ENCODE measurements at places on chromosomes 6 and 20.

GRCh38 chr20:3654326-3655130 is 8.7 kb downstream of the GFRA4 start:
- DNase-seq = no peak

DNA sequence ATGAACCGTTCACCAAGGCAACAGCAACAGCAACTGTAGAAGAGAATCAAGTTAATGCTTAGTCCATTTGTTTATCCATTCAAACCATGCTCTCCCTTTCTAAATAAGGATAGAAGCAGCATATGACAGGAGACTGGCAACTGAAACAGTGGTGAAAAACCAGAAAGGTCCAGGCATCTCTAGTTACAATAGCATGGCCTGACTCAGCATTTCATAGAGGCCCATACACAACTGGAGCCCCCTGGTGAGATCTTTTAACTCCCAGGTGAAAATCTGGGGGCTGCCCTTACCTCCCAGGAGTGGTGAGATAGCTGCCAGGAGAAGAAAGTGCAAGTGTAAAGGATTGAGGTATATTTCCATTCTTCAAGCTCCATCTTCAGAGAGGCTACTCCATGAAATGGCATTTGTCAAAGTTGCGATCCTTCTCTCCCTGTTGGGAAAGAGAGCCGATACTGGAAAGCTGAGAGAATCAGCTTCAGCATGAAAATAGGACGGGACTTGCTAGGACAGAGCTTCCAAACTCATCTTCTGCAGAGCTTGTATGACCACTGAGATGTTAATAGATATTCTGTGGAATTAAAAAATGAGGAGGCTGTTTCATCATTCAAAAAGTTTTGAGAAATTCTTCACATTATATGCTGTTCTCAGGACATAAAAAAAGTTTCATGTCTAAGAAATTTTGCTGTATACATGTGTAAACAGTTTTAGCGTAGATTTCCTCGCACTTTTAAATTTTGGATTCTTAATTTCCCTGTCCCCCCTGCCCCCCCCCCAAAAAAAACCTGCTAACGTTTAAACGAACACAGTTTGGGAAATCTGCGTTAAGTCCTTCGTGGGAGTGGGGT is 10.9 kb upstream of the SLC2A12 start:
- no peak for DNase-seq

GRCh38 chr6:169190144-169190584 is 63.5 kb downstream of the THBS2 start:
- DNase-seq = peak; percentile 93

DNA sequence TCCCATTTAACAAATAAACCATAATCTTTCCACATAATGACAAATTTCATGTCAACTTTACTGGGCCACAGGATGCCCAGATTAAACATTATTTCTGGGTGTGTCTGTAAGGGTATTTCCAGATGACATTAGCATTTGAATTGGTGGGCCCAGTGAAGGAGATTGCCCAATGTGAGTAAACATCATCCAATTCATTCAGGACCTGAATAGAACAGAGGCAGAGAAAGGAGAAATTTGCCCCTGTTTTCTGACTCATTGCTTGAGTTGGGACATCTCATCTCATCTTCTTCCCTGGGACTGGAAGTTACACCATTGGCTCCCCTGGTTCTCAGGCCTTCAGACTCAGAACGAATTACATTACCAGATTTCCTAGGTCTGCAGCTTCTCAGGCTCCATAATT is 142.9 kb downstream of the TPBG start:
- DNase-seq = no peak

DNA sequence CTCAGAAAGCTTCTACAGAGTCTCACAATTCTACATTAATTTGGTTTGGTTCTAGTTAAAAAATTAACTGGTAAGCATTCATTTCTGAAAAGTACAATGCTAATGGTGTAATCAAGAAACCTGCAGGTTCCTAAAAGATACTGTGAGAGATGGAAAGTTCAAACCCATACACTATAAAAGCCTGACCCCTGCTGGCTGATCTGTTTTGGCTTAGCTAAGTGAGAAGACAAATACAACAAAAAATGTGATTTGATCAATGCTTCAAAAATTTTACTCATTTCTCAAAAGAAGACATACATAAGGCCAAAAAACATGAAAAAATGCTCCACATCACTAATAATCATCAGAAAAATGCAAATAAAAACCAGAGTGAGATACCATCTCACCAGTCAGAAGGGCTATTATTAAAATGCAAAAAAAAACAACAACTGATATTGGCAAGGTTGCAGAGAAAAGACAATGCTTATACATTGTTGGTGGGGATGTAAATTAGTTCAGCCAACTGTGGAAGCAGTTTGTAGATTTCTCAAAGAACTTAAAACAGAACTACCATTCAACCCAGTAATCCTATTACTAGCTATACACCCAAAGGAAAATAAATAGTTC is 102.8 kb downstream of the MOXD1 start:
- DNase-seq = no peak

DNA sequence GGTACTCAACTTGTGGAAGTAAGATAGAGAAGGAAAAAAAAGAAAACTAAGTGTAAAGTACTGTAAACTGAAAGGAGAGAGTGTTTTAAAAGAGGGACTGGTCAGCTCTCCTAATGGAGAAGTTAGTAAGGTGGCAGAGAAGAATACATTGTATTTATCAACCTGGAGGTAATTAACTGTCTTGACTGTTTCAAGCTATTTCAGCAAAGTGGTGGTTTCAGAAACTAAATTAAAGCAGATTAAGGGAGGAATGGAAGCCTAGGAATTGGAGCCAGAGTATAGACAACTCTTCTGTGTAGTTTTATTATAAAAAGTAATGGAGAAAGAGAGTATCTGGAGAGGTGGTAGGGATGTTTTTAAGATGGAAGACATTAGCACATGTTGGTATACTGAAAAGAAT is 2.7 kb upstream of the PHF10 start:
- no peak for DNase-seq

GRCh38 chr6:35474942-35475570 is 6.9 kb downstream of the RPL10A start:
- DNase-seq = no peak

DNA sequence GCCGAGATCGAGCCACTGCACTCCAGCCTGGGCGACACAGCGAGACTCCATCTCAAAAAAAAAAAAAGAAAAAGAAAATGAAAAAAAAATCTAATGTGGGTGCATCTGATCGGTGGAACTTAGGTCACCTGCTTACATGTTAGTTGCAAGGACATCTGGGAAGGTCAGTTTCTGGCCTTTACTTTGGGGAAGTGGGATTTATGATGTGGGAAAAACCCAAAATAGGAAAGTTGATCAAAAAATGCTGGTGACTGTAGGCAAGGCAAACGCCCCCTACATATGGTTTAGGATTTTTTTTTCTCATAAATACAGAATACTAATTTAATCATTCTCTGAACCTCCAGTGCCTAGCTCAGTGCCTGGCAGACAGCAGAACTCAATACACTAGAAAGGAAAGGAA is 69.2 kb upstream of the PIM1 start:
- DNase-seq = no peak

- no peak for DNase-seq
These were observed 13.5 kb upstream of the HLA-DQA1 start for GRCh38 chr6:32623693-32624092.

- DNase-seq = no peak
These were observed 149.9 kb upstream of the PTPN1 start for GRCh38 chr20:50360218-50360672.

DNA sequence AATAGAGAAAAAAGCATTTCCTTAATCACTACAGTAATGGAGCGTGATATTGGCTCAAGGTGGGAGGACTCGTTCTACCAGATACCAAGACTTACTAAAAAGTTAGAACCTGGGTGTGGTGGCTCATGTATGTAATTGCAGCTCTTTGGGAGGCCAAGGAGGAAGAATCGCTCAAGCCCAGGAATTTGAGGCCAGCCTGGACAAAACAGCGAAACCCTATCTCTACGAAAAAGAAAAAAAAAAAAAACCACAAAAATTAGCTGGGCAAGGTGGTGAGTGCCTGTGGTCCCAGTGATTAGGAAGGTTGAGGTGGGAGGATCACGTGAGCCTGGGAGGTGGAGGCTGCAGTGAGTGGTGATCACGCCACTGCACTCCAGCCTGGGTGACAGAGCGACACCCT is 24.0 kb upstream of the ATRN start:
- no peak for DNase-seq

DNA sequence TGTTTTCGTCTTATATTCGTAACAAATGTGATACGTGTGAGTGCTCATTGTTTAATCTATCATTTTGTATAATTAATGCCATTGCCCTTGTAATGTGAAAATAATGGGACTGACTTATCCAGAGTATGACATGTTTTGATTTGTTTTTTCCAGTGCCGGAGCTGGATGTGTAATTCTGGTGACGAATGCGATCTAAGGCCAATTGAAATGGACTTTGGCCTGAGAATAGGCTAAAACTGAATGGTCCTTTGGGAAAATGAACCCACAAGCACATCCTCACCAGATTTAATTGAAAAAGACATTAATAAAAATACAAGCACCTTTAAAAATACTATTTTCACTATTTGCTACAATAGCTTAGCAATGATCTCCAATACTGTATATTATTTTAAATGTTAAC is 6.7 kb upstream of the TAAR5 start:
- DNase-seq = no peak

DNA sequence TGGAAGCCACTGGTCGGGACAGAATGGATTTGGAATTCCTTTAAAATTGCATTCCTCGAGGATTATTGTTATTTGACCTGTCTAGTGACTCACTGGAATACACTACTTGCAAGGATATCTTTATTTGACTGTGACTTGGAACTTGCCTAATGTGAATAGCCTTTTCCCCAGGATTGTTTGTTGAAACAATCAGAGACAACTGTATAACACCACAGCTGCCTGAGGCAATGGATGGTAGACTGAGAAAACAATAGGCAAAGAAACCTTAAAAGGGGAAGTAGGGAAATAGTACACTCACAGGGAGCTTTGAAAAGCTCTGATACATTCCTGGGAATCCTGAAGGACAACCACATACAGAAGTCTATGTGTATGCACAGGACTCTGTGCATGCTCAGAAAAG is 465.3 kb downstream of the BMP2 start:
- DNase-seq = no peak

DNA sequence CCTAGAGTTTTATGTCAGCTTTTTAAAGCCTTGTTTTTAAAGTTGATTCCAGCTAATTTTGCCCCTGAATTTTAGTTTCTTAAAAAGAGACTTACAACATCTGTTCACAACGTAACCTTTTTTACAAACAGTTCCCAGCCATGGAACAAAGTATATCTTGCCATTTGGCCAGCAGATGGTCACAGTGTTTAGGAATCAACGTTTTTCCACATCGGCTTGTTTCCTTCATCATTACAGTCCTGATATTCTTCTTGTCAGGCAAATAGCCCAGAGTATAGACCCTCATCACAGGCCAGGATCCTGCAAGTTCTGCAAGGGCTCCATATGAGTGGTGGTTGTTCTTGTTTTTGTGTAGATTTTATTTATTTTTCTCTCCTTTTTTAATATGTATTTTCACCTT is 341.7 kb upstream of the HTR1E start:
- DNase-seq = no peak

GRCh38 chr20:1308702-1309095 is 20.2 kb downstream of the SDCBP2 start:
- DNase-seq = no peak

- DNase-seq = no peak
These were observed 11.6 kb upstream of the CALHM6 start for GRCh38 chr6:116449565-116449964.

GRCh38 chr20:11214256-11214840 is 540.5 kb upstream of the JAG1 start:
- no peak for DNase-seq

DNA sequence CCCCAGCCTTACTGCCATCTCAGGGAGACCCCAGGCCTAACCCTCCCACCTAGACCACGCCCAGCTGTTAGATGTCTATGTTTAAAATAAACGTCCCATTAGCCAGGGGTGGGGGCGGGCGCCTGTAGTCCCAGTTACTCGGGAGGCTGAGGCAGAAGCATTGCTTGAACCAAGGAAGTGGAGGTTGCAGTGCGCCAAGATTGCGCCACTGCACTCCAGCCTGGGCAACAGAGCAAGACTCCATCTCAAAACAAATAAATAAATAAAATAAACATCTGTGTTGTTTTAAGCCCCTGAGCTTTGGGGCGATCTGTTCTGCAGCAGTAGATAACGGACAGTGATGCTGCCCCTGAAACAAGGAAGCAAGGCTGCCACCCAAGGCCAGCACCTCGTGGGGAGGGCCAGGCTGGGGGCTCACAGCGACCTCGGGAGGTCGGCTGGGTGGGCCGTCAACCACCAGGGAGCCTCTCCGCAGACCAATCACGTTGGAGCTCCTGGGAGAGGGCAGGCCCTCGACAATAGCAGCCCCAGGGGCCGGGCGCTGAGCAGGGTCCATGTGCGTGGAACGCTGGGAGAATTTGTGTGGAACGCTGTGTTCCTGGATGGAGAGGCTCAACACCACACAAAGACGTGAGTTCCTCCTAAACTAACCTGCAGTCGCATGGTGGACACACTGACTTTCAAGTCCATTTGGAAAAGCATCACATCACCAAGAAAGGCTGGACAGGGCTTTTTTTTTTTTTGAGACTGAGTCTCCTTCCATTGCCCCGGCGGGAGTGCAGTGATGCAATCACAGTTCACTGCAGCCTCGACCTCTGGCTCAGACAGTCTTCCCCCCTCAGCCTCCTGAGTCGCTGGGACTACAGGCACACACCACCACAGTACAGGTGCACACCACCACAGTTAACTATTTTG is 1.0 kb upstream of the HELZ2 start:
- no peak for DNase-seq

- DNase-seq = no peak
These were observed 24.1 kb downstream of the KIF25 start for GRCh38 chr6:168021581-168021980.

- DNase-seq = no peak
These were observed 55.8 kb downstream of the KIF6 start for GRCh38 chr6:39669207-39669972.

DNA sequence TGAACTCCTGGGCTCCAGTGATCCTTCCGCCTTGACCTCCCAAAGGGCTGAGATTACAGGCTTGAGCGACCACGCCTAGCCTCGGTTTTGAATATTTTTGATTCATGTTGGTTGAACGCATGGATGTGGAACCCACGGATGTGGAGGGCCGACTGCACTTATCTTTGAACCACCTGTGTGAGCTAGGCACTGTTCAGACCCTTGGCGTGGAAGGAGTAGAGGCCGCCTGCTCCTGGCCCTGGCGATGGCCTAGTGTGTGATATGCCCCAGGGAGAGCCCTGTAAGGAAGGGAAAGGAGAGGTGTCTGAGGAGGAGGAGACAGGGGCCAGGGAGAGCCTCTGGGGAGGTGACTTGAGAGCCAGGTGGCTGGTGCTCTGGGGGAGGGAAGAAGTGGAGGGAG is 64.3 kb downstream of the BCAS4 start:
- no peak for DNase-seq
